ENCODE measurements at places on chromosomes 3 and 15.

DNA sequence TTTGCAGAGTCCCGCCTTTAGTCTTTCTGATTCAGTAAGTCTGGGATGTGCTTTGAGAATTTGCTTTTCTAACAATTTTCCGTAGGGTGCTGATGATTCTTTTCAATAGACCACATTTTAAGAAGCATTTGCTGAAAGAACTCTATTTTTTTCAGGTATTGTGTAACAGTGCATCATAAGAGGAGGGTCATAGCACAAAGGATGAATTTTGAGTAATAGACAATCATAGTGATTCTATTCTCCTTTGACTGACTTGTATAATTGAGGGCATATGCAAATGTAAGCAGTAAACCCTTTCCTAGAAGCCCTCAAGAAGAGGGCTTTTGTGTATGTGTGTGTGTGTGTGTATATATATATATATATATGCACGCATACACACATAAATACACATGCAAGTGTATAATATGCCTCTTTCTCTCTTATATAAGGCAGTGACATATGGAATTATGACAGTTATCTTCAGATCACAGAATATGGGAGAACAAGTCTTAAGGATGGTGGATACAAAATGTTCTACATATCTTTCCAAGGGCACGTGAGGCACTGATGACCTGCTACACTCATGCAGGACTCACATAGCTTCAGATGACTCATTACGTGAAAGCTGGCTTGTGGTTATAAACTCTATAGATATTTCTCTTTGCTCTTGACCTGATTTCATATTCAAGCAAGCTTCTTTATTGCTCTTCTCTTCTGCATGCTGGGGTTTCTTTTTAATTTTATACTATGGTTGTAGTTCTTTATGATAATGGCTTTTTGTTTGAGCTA is 6.5 kb upstream of the PLSCR1 start:
- no peak for DNase-seq

DNA sequence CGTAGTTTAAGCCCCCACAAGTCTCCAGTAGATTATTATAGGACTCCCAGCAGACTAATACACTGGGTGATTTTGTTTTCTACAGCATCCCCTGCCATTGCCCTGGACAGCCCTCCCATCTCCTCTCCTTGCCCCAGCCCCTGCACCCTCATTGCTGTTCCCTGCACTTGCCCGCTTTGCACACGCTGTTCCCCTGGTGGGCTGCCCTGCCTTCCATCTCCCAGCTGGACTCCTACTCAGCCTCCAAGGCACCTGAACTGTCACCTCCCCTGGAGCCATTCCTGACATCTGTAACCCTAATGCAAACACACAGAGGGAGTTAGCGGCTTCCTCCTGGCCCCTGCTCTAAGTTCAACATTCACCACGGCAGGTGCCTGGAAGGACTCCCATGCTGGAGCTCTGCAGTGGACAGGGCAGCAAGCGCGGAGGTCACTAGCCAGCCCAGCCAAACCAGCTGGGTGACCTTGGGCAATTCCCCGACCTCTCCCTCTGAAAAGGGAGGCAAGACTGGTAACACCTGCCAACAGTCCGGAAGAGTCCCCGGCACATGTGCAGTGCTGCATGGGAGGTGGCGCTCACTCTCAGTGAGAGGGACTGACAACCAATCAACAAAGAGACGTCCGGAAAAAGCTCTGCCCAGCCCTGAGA is 38.8 kb upstream of the IQSEC1 start:
- no peak for DNase-seq

GRCh38 chr3:72974956-72975355 is 21.7 kb upstream of the PPP4R2 start:
- no peak for DNase-seq

DNA sequence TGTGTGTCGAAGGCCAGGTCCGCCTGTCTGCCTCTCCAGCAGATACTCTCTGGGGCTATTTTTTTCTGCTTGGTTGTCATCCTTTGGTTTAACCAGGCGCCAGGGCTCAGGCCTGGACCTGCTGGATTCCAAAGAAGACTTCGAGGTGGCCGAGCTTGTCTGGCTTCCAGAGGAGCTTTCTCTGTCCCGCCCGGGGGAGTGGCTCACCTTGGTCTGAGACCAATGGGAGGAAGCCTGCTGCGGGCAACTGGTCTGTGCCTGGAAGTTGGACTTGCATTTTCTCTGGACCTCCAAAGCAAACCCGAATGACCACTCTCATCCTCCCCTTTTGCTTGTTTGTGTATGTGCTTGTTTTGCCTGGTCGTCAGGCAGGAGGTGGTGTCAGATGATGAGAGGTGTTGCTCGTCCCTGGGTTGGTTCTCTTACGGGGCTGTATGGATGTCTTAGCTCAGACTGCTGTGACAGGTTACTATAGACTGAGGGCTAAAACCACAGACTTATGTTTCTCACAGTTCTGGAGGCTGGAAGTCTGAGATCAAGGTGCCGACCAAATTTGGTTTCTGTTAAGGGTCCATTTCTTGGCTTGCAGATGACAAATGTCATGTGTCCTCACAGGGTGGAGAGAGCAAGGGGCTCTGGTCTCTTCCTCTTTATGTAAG is 19.3 kb downstream of the IGF1R start:
- DNase-seq: peak; percentile 63

DNA sequence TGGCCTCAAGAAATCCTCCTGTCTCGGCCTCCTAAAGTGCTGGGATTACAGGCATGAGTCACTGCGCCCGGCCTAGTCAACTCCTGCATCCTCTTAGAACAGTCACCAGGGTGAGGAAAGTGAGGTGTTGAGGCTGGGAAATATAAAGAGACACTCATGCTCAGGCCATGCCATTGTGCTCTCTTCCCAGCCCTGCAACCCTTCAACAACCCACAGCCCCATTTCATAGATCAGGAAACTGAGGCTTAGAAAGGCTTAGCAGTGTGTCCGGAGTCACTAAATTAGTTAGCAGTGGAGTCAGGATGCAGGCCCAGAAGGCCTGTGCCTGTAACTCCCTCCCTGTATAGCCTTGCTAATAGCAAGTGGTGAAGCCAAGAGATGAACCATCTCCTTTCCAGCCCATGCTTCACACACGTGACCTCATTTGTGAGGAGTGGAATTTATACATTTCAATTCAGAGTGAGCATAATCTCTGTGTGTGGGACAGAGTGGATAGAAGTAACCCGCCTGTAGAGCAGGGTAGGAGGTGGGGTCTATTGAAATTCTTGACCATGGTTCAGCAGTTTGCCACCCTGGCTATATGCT is 51.7 kb upstream of the USP3 start:
- DNase-seq: no peak

- DNase-seq: no peak
Measured at GRCh38 chr15:32972686-32973085, 221.8 kb downstream of the FMN1 start.

- peak; percentile 37 for DNase-seq
Measured at GRCh38 chr15:72368899-72369298, 6.9 kb downstream of the HEXA start.

DNA sequence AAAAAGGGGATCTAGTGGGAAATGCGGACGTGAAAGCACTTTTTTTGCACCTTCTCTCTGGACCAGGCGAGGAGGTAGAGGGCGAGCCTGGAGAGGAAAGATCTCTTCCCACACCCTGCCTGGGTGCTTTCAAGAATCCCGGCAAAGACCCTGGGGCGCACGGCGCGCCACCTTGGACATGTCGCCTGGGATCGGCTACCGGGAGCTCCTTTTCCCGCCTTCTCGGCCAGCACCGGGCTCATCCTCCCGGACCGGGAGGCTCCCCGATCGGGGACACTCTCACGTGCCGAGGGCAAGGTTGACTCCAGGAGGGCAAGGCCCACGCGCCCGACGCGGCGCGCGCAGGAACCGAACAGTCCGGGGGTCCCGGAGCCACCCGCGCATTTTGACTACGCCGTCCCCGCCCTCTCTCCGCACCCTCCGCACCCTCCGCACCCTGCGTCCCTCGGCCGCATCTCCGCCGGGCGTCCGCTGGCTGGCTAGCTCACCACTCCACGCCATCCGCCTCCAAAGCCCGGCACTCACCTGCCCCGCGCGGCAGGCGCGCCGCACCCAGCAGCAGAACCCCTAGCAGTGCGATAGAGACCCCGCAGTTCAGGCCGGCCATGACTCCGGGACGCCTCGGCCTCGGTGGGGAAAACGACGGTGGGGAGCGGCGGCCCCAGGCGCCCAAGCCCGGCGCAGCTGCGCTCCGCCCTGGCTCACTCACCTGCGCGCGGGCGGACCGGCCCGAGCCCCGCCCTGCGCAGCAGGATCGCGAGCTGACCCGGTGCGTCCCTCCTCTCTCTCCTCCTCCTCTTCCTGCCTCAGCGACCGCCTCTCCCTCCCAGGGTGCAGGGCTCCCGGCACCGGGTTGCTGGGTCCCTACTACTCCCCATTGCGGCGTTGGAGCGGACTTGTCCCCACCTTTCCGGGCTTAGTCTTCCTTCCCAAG is at the start of gene CDCP1:
CDCP1 (minus strand) TSS at position 698 of the 934 bp plus-strand sequence; CDS start at position 607, 91 bp downstream.
- DNase-seq: peak; percentile 37

DNA sequence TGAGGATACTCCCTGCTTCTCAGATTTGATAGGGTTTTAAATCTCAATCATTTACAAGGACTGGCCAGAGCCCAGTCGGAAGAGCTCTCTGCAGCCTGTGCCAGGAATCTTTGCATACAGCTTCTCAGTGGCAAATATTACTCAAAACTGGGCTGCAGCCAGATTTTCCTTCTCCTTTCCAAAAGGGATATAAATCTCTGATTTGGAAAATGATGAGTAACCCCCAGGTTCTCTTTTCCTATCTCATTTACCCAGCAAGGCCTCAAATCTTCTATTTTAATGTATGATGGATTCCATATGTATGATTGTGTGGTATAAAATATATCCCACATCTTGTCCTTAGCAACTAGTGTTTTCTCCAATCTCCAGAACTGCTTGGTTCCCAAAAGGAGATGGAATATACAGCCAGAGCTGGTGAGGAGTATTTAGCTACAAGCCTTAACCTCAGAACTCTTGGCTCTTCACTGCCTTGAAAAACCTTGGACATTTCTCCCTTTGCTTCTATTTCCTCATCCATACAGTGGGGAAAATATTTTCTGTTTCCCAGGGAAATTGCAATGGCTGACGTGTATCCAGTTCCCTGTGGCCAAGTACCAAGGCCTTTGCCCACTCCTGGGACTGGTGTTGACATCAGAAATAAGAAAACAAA is 114.4 kb downstream of the ATG7 start:
- no peak for DNase-seq

GRCh38 chr3:8416965-8417364 is 84.7 kb upstream of the LMCD1 start:
- DNase-seq: no peak

DNA sequence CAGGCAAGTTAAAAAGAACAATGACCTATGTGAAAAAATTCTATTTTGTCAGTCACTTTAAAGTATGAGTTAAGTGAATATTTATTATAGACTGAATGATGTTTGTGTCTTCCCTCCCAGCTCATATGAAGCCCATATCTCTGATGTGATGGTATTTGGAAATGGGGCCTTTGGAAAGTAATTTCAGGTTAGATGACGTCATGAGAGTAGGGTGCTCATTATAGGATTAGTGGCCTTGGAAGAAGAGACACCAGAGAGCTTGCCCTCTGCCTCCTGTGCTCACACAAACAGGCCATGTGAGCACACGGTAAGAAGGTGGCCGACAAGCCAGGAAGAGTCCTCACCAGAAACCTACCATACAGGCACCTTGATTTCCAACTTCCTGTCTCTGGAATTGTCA is 138.8 kb upstream of the TNIK start:
- DNase-seq: no peak

GRCh38 chr3:160103397-160103796 is 114.8 kb downstream of the IL12A start:
- DNase-seq: no peak

- no peak for DNase-seq
Measured at GRCh38 chr15:80161468-80162016, 8.7 kb downstream of the FAH start.

DNA sequence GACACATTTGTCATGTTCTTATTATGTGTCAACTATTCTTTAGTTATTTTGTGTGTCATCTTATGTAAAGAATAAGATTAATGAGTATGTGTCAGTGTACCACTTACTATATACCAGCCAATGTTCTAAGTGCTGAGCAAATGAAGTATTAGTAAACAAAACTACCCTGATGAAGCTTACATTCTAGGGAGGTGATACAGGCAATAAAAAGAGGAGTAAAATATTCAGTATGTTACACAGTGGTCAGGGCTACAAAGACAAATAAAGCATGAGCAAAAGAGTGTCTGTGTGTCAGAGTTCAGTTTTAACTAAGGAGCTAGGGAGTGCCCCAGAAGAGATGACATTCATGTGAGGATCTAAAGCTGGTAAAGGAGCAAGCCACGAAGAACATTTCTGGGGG is 79.1 kb downstream of the TRPC1 start:
- no peak for DNase-seq

- no peak for DNase-seq
Measured at GRCh38 chr3:41808152-41808551, 153.8 kb downstream of the ULK4 start.

Measured in prostate gland (tissue), 2 donors.